NCI-H187 (cell line): ENCODE measurements at places on chromosomes 7 and 10.

DNA sequence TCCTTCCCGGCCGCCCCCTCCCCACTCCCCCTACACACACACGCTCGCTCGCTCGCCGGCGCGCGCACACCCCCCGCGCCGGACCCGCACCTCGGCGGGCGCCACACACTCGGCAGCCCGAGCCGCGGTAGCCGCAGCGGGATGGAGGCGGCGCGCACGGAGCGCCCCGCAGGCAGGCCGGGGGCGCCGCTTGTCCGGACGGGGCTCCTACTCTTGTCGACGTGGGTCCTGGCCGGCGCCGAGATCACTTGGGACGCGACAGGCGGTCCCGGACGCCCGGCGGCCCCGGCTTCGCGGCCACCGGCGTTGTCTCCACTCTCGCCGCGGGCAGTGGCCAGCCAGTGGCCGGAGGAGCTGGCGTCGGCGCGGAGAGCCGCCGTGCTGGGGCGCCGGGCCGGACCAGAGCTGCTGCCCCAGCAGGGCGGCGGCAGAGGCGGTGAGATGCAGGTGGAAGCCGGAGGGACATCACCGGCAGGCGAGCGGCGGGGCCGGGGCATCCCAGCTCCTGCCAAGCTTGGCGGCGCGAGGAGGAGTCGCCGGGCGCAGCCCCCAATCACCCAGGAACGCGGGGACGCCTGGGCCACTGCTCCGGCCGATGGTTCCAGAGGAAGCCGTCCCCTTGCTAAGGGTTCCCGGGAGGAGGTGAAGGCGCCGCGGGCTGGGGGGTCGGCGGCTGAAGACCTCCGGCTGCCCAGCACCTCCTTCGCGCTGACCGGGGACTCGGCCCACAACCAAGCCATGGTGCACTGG, at the start of gene SORCS3:
TSS of gene SORCS3 (plus strand) at position 104 of the 750 bp plus-strand sequence.
- DNase-seq: no peak

- DNase-seq: no peak
Observed at GRCh38 chr7:155124706-155125105, 54.6 kb downstream of the HTR5A start.

- DNase-seq: no peak
Observed at GRCh38 chr10:73843261-73843660, 31.1 kb downstream of the CAMK2G start.

GRCh38 chr10:119893074-119893473, 544 bp downstream of the SEC23IP start:
- no peak for DNase-seq

GRCh38 chr10:128716181-128716580, 590.0 kb upstream of the MKI67 start:
- no peak for DNase-seq

DNA sequence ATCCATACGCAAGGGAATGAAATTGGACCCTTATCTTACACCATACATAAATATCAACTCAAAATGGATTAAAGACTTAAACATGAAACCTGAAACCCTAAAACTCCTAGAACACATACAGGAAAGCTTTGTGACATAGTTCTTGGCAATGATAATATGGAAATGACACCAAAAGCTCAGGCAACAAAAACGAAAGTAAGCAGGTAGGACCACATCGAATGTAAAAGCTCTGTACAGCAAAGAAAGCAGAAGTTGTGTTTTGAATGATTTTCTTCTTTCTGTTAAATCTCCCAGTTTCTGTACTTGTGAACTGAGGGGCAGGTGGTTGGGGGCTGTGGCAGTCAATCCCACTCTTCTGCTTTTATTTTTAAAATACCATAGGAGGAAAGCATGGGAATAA, 368.4 kb upstream of the PODXL start:
- DNase-seq: no peak

GRCh38 chr10:13555884-13556510, 27.2 kb upstream of the BEND7 start:
- DNase-seq: peak; percentile 44

DNA sequence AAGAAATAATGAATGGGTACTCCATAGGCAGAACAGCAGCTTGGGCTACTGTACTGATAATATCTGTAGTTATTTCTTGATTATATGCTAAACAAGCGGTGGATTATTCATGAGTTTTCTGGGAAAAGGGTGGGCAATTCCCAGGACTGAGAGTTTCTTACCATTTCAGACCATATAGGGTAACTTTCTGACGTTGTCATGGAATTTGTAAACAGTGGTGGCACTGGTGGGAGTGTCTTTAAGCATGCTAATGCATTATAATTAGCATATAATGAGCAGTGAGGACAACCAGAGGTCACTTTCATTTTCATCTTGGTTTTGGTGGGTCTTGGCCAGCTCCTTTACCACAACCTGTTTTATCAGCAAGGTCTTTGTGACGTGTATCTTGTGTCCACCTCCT, 399.7 kb downstream of the CDC14C start:
- no peak for DNase-seq

GRCh38 chr7:106693677-106694353, 32.9 kb upstream of the CCDC71L start:
- DNase-seq: no peak

- no peak for DNase-seq
Observed at GRCh38 chr7:107185716-107186115, 16.9 kb downstream of the HBP1 start.

GRCh38 chr7:117445206-117445605, 17.9 kb upstream of the ASZ1 start:
- DNase-seq: no peak

DNA sequence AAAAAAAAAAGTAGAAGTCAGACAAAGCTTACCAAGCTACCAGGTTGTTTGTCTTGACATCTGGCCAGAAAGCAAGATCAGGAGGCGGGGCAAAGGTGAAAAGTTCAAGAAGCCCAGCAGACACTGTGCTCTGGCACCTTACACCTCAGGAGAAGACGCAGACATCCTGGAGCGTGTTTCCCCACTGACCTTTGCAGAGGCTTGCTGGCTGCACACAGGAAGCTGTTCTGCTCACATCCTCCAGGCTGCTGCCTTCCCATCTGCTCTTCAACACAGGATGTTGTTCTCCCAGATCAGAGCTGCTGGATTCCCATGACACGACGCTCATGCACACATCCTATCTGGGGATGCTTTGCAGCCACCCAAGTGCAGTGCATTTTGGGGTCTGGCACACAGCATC, 174.4 kb upstream of the KIAA1217 start:
- DNase-seq: no peak

- no peak for DNase-seq
Observed at GRCh38 chr10:76454506-76455140, 1023.2 kb downstream of the LRMDA start.

GRCh38 chr7:98394377-98394836, 6.5 kb downstream of the BAIAP2L1 start:
- DNase-seq: no peak

GRCh38 chr7:17598846-17599245, 300.4 kb downstream of the AHR start:
- no peak for DNase-seq

GRCh38 chr7:46886669-46887374, 695.1 kb downstream of the TNS3 start:
- DNase-seq: no peak

DNA sequence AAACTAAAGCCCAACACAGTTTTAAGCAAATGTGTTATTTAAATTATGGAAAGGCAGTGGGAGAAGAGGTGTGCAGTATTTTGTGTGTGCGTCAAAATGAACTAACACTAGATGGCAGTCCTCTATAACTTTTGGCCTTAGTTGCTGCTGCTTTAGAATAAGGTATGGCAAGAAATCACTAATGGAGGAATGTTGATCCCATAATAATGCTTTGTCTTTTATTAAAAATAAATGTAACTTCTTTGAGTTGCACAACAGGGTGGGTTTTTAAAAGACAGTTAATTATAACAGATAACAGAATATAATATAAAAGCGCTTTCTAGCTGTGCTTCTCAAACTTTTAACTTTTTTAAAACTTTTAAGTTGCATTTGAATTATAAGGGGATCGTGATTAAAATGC, 56.4 kb downstream of the BBS9 start:
- no peak for DNase-seq

DNA sequence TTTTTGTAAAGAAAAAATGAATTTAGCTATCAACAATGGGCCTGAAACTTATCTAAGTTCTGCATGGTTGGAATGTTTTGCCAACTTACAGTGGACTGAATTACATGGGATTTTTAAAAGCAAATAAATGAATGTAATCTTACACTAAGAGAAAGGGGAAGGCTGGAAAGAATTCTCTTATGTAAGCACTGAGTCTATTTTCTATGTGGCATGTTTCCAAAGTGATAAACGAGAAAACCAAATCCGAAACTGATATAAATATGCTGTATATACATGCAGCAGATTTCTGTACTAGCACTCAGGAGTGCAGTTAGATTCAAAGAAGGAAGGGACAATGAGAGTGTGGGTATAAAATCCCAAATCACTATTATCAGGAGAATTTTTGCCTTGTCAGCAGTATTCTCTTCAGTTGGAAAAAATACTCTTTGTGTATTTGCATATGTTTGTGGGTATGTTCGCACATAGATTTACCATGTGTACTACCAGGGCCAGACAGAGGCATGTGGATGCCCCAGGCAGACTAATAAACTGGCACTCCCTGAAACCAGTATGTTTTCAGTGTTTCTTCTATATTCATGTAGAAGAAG, 334.3 kb upstream of the SEMA3D start:
- DNase-seq: no peak

DNA sequence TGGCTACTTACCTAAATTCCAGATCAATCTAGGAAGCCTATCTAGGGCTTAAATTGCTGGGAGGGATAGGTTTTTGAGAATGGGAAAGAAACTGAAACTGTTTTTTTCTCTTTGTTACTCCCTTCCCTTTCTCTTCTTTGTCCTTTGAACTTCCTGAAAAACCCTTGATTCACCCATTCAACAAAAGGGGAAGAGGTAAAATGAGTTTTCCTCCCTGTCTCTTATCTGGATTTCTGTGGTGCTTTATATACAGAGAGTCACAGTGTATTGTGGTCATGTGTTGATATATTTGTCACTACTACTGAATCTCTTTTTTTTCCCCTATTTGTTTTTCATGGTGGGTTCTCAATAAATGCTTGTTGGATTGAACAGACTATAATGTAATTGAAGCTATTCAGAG, 19.8 kb upstream of the NUP205 start:
- DNase-seq: no peak

GRCh38 chr10:9075420-9075819, 1020.9 kb downstream of the GATA3 start:
- DNase-seq: no peak

DNA sequence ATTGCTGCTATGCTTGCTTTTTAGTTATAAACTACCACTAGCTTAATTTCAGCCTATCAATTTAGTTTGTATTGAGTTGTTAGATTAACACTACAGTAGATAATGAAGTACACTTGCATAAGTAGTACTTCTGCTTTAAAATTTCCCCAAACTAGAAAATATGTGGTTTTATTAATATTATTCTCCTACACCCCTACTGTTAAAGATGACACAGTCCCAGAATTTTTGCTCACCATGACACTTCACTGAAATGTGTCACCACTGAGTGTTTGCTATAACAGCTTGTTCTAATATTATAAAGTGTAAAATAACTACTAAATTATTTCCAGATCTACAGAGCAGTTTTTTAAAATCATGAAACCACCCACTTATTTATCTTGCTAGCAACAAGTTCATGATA, 31.6 kb downstream of the RHEB start:
- no peak for DNase-seq

DNA sequence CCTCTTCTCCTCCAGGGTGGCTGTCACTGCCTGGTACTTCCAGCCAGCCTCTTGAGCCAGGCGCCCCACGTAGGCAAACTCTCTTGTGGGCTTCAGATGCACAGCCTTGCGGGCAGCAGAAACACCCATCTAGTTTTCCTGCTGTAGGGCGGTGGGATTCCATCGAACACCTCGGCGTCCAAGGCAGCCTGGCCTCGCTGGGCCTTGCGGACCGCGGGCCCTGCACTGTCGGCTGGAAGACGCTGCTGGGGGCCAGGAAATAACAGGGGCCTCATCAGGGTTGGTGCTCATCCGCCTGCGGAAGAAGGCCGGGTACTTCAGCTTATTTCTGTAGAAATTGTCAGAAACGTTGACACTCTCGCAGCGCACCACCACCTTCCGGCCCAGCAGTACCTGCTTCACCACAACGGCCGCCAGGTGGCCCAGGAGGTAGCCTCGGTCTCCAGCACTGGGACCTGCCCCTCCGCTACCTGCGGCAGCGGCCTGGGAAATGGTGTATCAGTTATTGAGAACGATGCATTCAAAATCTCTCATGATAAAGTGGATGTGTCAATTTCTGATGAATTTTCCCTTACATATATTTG, 61.1 kb downstream of the WDFY4 start:
- DNase-seq: no peak
